ENCODE measurements at places on chromosomes 11 and 22.

GRCh38 chr11:15942936-15943335, 413.4 kb downstream of the SOX6 start:
- no peak for DNase-seq

DNA sequence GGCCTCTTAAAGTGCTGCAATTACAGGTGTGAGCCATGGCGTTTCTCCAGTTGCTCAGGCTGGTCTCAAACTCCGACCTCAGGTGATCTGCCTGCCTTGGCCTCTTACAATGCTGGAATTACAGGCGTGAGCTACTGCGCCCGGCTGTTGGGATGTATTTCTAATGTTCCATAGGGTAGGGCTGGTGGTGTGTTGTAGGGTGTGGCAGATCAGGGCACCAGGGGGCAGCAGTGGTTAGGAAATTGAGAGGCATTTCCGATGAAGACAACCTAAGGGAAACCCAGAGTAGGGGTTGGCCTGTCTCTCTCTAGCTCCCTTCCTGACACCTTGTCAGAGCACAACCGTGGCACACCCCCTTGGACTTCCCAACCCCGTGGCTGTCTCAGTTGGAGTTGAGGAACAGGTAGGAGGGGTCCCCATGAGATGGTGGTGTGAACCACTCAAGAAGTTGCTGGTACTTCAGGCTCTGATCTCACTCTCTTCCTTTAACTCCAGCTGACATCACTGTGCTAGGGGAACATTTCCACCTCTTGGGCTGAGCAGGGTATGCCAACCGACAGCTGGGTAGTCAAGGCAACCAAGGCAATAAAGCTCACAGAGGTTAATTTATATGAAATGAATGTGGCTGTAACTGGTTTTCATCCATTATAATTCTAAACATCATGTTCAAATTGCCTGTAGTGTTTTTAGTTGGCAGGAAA, 33.0 kb downstream of the YWHAH start:
- DNase-seq, result peak; percentile 77

- no peak for DNase-seq
Measured at GRCh38 chr11:56636861-56637260, 5.4 kb downstream of the OR5AP2 start.

GRCh38 chr11:83115026-83115425, 41.9 kb upstream of the PCF11 start:
- no peak for DNase-seq

GRCh38 chr22:45096256-45096907, 67.3 kb upstream of the NUP50 start:
- peak; percentile 19 for DNase-seq

DNA sequence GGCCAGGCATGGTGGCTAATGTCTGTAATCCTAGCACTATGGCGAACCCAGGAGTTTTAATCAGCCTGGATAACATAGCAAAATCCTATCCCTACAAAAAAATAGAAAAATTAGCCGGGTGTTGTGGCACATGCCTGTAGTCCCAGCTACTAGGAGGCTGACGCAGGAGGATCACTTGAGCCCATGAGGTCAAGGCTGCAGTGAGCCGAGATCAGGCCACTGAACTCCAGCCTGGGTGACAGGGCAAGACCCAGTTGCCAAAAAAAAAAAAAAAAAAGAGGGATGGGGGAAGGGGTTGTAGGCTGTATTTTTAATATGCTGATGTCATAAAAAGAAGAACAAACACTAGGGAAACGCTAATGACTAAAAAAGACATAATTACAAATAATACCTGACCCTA, 12.1 kb downstream of the DDX6 start:
- DNase-seq, result no peak
